ENCODE measurements at places on chromosomes 5 and 9.

- no peak for DNase-seq
Measured at GRCh38 chr9:136847088-136847825, 2.0 kb upstream of the PHPT1 start.

GRCh38 chr5:13249854-13250253 lies 694.6 kb downstream of the DNAH5 start:
- no peak for DNase-seq

GRCh38 chr5:36276864-36277263 lies 24.8 kb downstream of the RANBP3L start:
- DNase-seq = no peak

- DNase-seq = no peak
Measured at GRCh38 chr5:80961376-80962281, 1.5 kb downstream of the RASGRF2 start.

GRCh38 chr5:154862766-154863165 lies 4.3 kb downstream of the CNOT8 start:
- DNase-seq = no peak

GRCh38 chr9:7132605-7133004 lies 374.8 kb downstream of the KDM4C start:
- DNase-seq = no peak

- no peak for DNase-seq
Measured at GRCh38 chr5:78483809-78484521, 123.5 kb downstream of the SCAMP1 start.

- no peak for DNase-seq
Measured at GRCh38 chr5:43281840-43282658, 31.2 kb downstream of the HMGCS1 start.

DNA sequence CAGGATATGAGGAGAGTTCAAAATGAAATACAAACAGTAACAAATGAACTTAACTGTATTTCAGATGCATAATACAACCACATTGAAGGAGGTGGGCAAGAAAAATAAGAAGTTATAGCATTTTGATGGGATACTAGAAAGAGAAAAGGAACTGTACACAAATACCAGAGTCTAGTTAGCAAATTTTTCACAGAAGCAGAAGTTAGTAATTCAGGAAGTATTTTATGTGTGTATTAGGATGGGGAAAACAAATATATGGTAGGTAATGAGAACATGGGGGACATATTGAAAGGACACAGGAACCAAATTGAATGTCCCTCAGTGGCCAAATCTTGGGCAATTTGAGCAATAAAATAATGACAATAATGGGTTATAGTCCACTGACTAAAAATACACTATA lies 18.4 kb downstream of the GM2A start:
- no peak for DNase-seq

DNA sequence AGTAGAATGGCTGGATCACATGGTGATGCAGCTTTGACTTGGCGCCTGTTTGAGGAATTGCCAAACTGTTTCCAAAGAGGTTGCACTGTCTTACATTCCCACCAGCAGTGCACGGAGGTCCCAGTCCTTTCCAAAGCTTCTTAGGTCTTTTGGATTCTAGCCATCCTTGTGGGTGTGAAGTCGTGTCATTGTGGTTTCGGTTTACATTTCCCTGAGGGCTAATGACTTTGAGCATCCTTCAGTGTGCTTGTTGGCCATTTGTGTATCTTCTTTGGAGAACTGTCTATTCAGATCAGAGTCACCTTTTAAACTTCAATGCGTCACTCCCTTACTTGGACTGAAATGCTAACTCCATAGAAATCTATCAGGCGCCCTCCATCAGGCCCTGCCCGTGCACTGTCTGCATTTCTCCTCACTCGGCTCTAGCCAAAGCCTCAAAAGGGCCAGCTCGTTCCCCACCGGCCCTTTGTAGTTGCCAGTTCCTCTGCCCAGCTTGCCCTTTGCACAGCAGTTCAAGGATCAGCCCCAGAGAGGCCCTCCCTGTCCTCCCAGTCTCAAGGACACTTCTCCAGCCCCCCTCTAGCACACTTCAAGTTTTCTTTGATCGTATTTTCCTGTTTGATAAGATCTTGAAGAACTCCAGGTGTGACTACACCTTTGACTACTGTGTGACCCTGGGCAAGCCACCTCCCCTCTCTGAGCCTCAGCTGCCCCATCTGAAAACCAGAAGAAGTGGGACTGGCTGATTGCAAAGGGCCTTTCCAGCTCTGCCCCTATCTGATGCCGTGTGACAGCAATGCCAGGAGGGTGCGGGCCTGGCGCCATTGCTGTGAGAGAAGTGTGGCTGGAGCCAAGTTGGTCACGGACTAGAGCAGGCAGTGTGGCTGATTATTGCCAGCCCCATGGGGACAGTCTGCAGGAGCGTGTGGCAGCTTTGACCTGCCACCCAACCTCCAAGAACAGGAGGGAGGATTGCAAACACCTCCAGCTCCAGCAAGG lies 5.6 kb downstream of the HRH2 start:
- DNase-seq = no peak

GRCh38 chr9:92590377-92590776 lies 54.6 kb upstream of the ECM2 start:
- DNase-seq = peak; percentile 45

DNA sequence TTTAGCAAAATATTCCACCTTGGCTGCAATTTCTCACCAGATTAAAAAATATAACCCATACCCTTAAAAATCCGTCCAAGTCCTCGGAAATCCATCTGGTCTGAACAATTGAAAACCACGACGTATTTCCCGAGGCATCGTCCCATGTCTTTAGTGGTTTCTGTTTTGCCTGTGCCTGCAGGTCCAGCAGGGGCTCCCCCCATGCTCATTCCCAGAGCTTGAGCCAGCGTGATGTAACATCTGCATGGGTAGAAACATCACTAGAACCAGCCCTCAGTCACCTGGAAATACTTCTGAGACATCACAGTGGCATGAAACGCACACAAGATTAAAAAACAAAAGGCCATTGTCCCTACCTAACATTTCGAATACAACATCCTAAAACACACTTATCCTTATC lies 114.0 kb downstream of the DNAH5 start:
- DNase-seq = no peak

DNA sequence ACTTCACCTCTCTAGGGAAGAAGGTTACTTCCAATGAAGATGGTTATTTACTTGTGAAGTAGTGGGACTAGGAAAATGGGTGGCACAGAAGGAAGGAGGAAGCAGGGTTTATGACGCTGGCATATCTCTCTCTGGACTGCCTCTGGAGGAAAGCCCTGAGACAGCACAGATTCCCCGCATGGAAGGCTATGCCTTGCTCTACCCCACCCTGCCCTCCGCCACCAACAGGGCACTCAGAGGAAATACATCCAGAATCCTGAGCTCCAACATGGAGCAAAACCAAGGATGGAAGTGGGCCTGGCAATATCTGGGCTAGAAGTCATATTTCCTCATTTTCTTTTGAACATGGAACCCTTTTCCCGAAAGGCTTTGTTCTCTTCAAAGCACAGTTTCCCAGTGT lies 346.9 kb downstream of the ZSWIM6 start:
- no peak for DNase-seq

DNA sequence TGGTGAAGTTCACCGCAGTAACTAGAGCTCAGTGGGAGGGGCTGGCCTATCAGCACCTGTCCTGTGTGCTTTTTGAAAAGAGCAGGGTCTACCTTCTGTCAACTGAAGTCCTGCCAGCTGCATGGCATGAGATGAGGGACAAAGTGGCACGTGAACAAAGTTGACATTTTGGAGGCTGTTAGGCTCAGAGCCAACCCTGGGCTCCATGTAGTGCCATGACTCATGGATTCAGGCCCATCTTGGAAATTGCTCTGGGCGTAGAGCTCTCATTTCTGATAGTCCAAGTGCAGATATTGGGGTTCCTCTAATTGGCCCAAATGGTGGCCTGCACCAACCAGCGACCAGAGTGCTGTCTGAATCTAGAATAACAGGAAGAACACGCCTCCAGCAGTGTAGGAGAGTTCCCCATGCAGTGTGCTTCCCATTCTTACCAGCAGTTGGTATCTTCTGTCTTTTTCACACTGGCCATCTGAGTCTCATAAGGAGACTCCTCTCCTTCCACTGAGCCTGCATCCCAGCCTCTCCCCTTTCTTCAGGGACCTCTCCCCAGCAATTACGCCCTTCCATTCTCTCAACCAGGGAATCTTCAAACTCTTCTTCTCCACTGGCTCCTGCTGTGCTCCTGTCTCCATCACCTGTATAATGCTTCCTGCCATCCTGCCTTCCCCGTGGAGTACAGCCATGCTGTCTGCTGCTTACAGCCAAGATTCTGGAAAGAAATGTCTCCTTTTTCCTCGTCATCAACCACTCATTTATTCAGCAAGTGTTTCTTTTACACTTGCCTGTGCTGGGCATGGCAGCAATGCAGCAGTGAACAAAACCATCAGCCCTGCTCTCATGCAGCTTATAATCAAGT lies 30.4 kb downstream of the IRF1 start:
- no peak for DNase-seq

DNA sequence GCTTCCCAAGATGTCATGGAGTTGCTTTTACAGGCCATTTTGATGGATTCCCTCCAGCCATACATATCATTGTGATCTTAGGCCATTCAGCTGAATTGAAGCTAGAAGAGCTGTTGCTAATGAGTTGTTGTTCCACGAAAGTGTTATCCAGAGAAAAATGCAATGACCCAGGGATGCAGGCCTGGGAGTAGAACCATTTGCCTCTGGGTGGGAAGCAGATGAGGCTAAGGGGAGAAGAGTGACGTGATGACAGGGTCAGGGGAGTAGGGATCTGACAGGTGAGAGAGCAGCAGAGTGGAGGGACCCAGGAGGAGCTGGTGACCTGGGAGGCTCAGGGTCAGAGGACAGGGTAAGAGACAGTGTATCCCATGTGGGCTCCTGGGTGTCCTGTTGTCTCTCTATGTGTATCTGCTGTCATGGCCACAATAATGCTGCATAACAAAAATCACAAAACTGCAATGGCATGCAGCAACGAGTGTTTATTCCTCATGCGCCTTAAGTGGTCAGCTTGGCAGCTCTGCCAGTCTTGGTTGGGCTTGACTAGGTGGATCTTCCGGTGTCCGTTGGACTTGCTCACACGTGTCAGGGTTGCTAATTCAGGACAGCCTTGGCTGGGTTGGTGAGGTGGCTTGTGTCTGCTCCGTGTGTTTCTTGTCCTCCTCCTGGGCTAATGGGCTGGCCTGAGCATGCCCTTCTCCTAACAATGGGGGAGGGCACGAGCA lies 90.6 kb downstream of the LIFR start:
- no peak for DNase-seq

GRCh38 chr9:96020792-96021550 lies 145.5 kb downstream of the ERCC6L2 start:
- peak; percentile 60 for DNase-seq

- DNase-seq = no peak
Measured at GRCh38 chr9:2302606-2303005, 287.5 kb downstream of the SMARCA2 start.

DNA sequence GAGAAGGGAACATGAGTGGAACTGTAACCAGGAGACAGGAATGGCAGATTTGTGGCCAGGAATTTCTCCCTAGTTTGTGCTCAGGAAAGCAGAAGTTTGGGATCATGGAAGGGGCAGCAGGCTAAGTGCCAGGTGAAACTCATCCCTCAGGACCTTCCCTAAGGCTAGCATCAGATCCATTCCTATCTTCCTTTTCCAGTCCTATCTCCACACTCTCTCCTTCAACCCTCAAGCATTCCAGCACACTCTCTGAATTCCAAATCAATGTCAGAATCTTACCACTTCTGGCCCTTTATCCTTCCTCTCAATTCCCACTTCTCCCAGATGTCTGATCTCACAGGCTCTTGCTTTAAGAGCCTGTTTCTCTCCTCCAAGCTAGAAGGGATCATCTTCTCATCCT lies 53.2 kb upstream of the GRIA1 start:
- no peak for DNase-seq

GRCh38 chr5:115309751-115310370 lies 13.4 kb upstream of the CCDC112 start:
- no peak for DNase-seq

DNA sequence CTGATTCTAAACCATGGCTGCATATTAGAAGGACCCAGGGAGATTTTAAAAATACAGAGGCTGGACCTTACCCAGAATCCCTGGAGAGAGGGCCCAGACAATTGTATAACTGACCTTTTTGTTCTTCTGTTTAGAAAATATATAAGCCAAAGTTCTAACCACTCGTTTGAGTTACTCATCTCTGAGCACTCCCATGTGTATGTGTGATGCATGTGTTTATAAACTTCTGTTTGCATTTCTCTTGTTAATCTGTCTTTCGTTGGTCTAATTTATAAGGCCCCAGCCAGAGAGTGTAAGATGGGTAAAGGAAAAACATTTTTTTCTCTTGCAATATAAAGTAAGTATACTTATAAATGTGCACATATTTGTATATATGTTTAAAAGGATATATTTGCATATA lies 443.9 kb downstream of the ZNF608 start:
- peak; percentile 12 for DNase-seq

GRCh38 chr5:170315154-170315553 lies 17.6 kb upstream of the LCP2 start:
- no peak for DNase-seq

GRCh38 chr5:17180864-17181723 lies 36.3 kb upstream of the BASP1 start:
- peak; percentile 61 for DNase-seq

DNA sequence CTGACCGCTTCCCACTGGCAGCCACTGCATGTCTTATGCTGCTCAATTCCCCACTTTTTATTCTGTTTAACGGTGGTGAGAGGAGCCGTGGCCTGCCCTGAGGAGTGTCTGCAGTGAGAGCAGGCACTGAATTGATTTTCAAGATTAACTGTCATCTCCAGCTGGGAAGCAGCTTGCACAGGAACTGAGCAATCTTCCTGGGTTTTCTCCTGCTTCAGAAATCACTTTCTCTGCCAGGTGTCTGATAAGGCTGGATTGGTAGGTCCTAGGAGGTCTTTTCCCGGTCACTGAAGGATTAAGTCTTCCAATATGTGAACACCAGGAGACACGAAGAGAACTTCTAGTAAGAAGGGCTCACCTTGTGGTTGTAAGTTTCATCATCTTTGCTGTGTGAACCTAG lies 181.1 kb upstream of the RAD23B start:
- DNase-seq = no peak

GRCh38 chr5:147902609-147903115 lies 3.7 kb downstream of the C5orf46 start:
- DNase-seq = no peak

DNA sequence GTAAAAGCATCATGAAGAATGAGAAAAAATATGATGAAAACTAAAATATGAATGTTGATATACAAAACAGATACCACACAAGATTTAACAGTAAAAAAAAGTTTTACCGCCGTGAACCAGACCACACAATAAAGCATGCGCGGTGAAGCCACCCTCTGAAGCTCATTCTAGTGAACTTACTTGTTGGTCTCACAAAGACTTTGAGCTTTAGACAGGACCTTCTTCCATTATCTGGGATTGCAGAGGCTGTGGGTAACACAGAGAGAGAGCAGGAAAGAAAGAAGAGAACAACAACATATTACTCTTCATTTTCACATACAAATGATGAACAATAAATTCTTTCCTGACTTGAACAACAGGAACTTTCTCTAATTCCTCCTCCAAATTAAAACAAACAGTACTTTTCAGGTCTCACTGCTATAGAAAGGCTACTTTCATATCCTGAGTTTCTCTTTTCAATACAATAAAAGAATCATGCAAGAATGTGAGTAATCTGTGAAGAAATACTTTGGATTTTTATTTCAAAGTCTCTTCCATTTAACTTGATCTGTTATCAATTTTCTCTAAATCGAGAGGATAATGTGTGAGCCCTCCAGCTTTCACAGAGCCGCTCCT lies 283.1 kb downstream of the EFNA5 start:
- no peak for DNase-seq

All from AG08396 (cell line).